ENCODE measurements at places on chromosomes 6 and 20.

DNA sequence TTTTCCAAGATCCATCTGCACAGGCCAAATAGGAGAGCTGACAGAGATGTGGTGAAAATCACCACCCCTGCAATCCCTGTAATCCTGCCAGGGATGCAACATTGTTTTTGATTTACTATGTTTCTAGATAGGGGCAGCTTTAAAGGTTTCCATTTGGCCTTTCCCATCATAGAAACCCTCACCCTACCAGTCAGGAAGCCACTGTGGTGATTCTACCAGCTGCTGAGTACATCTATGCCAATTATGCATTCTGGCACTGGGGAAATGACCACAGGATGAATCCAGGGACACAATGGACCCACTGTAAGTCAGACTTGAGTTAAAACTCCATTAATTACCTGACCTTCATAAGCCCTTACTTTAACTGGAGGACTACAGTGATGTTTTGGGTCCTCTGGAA is 130.4 kb downstream of the TNFRSF21 start:
- no peak for DNase-seq

- no peak for DNase-seq
These were observed 79.1 kb downstream of the OGFRL1 start for GRCh38 chr6:71367756-71368155.

GRCh38 chr20:40370800-40371199 is 318.2 kb downstream of the MAFB start:
- no peak for DNase-seq

DNA sequence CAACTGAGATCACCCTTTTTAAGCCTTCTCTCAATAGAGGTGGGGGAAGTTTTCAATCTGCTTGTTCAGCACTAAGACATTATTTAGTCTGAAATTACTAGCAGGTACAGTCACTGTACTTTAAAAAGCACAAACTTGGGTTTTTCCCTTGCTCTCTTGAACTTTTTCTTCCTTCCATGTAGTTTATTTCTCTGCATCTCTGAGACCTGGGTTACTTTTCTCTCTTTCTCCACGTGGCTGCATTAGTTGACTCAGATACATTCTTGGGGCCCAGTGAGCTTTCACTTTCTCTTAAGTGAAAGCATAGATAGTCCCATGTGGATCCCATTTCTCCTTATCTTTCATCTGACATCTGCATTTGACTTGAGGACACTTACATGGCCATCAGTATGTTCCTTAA is 433.9 kb upstream of the MAP3K7 start:
- DNase-seq, result no peak

DNA sequence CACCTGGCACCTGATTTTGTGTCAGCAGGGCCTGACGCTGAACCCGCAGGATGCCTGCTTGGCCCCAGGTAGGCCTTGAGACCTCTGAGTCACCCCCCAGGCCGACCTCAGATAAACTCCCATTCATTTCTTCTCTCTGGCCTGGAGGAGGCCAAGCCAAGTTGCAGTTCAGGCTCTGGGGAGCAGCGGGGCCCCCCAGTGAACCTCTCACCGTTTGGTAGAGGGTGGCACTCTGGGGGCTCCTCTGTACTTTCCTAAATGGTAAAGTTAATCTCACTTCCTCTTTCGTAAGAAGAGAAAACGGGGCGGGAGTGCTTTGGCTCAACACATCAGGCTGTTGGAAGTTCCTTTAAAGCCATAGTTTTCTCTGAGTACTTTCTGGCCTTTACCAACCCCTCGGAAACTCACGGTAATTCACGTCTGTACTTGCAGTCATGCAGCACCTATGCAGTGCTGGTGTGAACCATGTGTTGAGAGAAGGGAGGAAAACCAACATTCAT is 2.8 kb downstream of the SIRPA start:
- no peak for DNase-seq

GRCh38 chr6:88574031-88574430 is 389.4 kb downstream of the RNGTT start:
- no peak for DNase-seq

- DNase-seq, result no peak
These were observed 260.9 kb downstream of the BTBD9 start for GRCh38 chr6:38378801-38379200.

- no peak for DNase-seq
These were observed 627.9 kb downstream of the PRKN start for GRCh38 chr6:162099685-162100084.

GRCh38 chr6:21478411-21478810 is 115.1 kb upstream of the SOX4 start:
- DNase-seq, result no peak

DNA sequence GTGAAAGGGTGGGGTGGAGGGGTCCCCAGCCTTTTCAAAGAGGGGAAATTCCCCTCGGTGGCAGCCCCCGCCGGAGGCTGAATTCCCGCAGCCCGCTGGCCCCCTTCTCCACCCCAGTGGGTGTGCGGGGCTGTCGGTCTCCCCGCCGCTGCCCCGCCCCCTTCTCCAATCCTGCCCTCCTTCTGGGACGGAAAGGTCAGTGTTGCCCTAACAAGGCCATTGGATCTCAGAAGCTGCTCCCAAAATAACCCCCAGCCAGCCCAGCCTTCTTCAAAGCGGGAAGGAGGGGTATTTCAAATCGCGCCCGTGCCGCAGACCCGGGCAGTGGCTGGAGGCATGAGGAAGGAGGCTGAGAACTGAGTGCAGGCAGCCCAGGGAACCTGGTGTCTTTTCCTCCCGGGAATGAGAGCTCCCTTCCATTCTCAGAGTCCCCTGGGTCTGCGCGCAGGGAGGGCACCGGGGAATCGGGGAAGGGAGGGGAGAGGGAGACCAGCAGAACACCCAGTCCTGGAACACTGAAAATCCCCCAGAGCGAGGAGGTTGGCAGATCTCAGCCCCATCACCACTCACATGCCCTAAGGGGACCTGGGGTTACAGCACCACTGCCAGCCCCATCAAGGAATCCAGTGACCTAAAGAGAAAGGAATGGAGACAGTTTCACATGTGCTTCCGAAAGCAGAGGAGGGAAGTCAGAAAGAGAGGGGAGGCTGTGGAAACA is at the start of gene JPH2:
TSS of gene JPH2 (minus strand) at position 135 of the 718 bp plus-strand sequence. CDS start 483 bp downstream, outside the sequence.
- no peak for DNase-seq

DNA sequence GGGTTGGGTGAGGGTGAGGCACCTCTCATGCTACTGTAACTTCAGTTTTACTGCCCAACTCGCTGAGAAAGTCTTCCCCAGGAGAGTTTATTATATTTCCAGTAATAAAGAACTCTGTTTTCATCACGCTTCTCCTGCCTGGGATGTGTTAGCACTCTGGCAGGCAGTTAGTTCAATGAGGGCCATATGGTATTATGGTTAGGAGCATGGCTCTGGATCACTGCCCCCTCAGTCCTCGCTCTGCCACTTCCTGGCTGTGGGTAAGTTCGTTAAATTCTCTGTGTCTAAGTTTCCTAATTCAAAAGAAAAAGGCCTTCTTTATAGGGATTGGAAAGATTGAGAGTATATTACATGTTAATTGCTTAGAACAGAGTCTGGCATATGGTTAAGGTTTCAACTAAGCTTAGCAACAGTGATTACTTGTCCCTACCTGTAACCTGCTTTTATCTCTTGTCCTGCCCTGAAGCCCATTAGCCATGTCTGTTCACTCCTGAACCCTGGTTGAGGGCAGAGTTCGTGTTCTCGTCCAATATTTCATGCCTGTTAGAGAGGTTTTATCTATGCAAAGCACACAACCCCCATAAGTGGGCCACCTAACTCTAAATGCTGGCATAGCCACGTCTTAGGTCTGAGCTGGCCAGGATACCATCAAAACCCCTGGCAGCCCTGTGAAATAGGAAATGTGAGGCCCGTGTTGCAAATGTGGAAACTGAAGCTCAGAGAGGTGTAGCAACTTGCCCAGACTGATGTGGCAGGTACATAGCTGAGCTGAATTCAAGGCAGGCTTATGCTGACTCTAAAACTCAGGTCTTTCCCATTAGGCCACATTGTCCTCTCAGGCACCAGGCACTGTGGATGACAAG is 342.5 kb upstream of the JARID2 start:
- no peak for DNase-seq

- DNase-seq, result no peak
These were observed 727 bp downstream of the EDEM2 start for GRCh38 chr20:35146299-35146919.

DNA sequence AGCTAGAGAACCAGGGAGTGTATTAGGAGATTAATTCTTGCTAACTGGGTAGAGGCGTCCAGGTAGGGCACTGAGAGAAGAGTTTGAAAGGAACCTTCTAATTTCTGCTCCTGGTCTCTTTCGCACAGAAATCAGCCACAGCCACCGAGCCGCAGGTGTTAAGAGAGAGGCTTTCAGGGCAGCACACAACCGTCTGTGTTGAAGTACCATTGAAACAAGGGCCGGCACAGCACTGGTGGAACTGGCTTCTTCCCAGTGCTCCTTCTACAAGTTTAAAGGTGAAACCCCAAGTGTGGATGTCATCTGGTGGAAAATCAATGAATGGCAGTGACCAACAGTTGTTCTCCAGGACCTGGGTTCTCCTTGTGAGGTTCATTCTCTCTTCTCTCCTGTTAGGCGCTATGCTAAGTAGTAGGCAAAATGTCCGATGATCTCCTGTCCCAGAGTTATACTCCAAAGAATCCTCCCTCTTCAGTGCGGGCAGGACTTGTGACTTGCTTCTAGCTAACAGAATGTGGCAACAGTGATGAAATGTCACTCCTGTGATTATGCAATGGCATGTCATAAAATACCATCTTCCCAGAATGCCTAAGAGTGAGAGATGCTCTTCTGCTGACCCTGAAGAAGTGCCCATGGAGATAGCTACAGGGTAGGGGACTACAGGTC is 15.0 kb upstream of the RIN2 start:
- DNase-seq, result peak; percentile 60

DNA sequence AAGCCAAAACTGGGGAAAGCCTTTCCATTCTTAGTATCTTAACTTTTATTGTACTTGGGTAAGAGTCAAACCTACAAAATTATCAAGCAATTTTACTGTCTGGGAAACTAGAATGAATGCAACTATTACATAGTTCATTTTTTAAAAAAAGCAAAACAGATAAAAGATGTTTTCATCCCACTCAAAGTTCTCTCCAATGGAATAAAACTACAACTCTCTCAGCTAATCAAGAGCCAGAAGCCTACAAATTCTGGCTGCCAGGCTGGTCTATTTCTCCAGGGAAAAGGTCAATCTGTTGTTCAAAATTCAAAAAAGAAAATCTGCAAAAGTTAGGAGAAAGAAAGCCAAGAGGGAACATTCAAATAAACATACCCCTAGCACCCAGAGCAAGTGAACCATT is 56.2 kb downstream of the COL12A1 start:
- DNase-seq, result no peak

GRCh38 chr6:90186026-90186425 is 110.6 kb downstream of the BACH2 start:
- DNase-seq, result no peak

GRCh38 chr20:50399917-50400704 is 110.1 kb upstream of the PTPN1 start:
- DNase-seq, result no peak

GRCh38 chr6:109323241-109323640 is 59.0 kb downstream of the CD164 start:
- DNase-seq, result no peak

GRCh38 chr6:91082311-91082832 is 495.5 kb upstream of the MAP3K7 start:
- no peak for DNase-seq

DNA sequence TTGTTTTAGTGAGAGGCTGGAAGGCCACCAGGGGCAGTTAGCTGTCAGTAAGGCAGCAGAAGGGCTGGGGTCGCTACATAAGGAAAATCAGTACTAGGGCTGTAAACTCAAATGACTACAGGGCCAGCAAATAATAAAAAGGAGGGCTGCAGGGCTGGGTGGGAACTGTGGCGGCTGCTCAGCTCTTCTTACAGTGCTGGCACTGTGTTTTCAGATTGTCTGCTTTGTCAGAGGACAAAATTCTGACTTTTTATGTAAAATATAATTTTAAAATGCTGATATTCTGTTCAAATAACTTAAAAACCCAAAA is 23.2 kb downstream of the HLA-A start:
- no peak for DNase-seq

DNA sequence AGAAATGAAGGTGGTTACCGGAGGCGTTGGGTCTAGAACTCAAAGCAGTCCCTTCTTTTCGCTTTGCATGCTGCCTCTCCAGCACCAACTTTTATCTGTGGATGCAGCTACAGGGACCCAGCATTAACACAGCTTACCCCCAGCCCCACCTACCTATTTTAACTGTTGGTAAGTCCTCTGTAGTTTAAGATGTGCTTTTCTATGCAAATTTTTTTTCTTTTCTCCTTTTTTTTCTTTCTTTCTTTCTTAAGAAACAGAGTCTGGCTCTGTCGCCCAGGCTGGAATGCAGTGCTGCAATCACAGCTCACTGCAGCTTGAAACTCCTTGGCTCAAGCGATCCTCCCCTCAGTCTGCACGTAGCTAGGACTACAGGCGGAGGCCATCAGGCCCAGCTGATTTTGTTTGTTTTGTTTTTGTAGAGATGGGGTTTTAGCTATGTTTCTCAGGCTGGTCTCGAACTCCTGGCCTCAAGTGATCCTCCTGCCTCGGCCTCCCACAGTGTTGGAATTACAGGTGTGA is 6.5 kb upstream of the USP45 start:
- no peak for DNase-seq

Data from vagina (tissue), 2 donors.